Right lung (tissue), 10 donors: ENCODE measurements at places on chromosomes 11 and 22.

DNA sequence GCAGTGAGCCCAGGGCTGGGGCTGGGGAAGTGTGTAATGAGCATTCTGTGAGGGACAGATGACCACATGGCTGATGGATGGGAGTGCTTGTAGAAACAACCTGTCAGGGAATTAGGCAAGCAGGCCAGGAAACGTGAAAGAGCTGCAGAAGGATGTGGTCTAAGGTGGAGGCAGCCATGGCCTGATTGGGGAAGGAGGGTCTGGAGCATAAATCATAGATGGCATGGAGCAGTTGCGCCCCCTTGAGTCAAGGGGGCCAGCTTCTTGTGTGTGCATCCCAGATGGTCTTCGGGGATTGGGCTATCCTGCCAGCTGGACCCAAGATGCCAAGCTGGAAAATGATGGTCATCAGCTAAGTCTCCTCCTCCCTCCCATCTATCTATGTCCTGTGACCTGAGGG, 119.4 kb upstream of the CLPB start:
- no peak for DNase-seq

GRCh38 chr11:125464666-125465065, 31.4 kb downstream of the FEZ1 start:
- DNase-seq: no peak

- DNase-seq: no peak
Observed at GRCh38 chr11:105000167-105000566, 22.8 kb downstream of the CASP5 start.

DNA sequence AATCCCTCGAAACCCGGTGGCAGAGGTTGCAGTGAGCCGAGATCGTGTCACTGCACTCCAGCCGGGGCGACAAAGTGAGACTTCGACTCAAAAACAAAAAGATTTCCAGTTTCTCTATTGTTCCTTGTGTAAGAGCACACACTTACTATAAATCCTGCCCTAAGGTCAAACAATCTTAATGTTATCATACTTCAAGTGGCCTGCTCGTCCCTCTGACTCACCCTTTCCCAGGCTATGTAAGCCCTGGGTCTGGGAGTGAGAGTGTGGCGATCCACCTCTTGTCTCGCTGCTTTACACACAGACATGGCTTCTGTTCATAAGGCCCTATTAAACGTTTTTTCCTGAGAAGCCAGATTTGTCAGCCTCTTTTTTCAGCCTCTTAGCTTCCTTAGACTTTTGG, 24.4 kb upstream of the A4GALT start:
- no peak for DNase-seq
